PC-3 (cell line): ENCODE measurements at places on chromosomes 11 and 22. TPM values are rescaled to one million over a fixed set of nuclear protein-coding genes. Genes with fewer than 3 reads are reported as not detected.

DNA sequence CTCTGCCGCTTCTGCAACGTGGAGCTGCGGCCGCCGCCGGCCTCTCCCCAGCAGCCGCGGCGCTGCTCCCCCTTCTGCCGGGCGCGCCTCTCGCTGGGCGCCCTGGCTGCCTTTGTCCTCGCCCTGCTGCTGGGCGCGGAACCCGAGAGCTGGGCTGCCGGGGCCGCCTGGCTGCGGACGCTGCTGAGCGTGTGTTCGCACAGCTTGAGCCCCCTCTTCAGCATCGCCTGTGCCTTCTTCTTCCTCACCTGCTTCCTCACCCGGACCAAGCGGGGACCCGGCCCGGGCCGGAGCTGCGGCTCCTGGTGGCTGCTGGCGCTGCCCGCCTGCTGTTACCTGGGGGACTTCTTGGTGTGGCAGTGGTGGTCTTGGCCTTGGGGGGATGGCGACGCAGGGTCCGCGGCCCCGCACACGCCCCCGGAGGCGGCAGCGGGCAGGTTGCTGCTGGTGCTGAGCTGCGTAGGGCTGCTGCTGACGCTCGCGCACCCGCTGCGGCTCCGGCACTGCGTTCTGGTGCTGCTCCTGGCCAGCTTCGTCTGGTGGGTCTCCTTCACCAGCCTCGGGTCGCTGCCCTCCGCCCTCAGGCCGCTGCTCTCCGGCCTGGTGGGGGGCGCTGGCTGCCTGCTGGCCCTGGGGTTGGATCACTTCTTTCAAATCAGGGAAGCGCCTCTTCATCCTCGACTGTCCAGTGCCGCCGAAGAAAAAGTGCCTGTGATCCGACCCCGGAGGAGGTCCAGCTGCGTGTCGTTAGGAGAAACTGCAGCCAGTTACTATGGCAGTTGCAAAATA, 816 bp downstream of the PDE3B start:
- DNase-seq = no peak

DNA sequence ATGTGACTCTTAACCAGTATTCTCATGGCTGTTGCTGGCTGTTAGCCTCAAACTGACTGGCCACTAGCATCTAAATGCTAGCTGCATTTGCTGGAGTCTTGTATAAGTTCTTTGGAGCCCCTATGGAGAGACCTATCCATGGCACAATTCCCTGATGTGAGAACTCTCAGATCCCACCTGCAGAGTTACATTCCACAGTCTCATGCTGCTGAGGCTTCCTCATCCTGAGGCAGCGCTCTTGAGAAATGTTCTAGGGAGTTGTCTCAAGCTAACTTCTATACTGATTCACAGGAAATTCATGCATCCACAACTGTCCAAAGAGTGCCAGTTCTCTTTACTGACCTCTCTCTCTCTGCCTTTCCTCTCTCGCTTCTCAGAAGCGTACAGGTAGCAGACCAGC, 218.0 kb upstream of the PITPNB start:
- no peak for DNase-seq

TUB gene
- total RNA-seq = 3.2 and 3.3 TPM in 2 replicates

DNA sequence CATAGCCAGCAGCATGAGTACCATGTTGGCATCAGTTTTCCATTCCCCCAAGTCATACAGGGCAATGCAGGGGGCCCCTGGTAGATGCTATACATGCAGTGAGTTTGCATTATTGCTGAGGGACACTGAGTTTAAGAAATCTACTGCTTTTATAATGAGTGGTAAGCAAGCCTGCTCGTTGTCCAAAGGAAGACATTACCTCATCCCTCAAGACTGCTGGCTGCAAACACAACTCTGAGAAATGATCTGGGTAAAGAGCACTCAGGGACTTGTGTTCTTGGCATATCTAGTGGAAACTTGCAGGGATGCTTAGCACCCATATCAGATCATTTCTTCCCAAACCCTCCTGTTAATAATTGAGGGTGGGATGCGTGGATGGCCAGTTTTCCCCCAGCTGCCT, 77.9 kb downstream of the CWC15 start:
- no peak for DNase-seq
